ENCODE measurements at places on chromosomes 7 and 10.

- no peak for DNase-seq
Observed at GRCh38 chr10:131227163-131227740, 84.3 kb downstream of the TCERG1L start.

- DNase-seq, result no peak
Observed at GRCh38 chr7:77833136-77833535, 34.6 kb downstream of the PHTF2 start.

GRCh38 chr10:129468187-129468586, 1.1 kb downstream of the MGMT start:
- DNase-seq, result no peak

GRCh38 chr7:147813316-147813715, 777.2 kb upstream of the C7orf33 start:
- DNase-seq, result no peak

DNA sequence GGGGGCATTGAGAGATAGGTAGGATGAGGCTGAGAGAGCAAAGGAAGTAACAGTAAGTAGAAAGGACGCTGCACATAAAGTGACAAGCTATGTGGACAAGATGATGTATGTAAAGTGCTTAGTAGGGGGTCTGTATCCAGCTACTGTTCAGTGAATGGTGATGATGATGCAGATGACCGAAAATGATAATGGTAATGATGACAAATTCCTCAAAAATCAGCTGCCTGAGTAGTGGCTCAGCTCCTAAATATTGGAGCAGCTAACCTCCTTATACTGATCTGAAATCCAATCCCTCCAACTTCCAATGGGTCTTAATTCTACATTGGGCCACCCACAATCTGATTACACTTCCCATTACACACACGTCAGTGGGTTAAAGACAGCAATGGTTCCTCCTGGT, 27.1 kb upstream of the KCNMA1 start:
- DNase-seq, result no peak

DNA sequence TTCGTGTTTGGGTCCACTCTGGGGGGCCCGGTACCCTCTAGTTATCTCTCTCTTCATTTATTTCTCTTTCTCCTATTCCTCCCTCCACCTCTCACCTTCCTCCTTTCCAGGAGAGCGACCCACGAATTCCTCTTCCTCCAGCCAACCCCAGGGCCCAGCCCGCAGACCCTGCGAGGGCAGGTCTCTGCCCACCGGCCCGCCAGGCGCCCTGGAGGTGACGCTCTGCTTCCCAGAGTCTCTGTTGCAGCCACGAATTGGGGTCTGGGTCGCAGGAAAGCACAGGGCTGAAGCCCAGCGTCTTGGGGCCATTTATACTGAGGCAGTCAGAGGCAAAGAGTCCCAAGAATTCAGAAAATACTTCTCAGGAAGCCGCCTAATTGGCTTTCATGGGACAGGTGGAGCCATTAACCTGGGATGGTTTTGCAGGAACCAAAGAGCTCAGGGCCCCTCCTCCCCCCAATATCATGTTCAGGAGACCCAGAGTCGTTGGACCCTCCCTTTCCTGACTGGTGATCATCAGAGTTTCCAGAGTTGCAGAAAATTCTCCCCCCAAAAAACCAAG, 2.7 kb upstream of the EN2 start:
- no peak for DNase-seq

GRCh38 chr7:1340461-1341360, 108.0 kb downstream of the UNCX start:
- no peak for DNase-seq

- DNase-seq, result no peak
Observed at GRCh38 chr10:50511492-50512213, 112.1 kb downstream of the SGMS1 start.

DNA sequence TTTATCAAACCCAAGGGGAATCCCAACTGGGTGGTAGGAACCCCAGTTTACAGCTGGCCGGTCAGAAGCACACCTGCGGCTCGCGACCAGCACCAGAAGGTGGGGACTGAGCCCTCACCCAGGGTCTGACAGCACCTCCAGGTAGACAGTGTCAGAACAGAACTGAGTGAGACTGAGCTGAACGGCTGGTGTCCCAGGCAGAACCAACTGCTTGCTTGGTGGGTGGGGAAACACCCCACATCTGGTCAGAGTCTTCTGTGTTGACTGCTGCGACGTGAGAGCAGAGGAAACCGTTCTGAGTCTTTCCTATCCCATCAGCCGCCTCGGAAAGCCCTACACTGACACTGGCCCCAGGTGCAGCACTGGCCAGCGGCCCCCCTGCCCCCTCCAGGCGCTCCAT, 160.7 kb downstream of the MAD1L1 start:
- no peak for DNase-seq

GRCh38 chr7:94643771-94644545, 12.0 kb downstream of the SGCE start:
- DNase-seq, result no peak

DNA sequence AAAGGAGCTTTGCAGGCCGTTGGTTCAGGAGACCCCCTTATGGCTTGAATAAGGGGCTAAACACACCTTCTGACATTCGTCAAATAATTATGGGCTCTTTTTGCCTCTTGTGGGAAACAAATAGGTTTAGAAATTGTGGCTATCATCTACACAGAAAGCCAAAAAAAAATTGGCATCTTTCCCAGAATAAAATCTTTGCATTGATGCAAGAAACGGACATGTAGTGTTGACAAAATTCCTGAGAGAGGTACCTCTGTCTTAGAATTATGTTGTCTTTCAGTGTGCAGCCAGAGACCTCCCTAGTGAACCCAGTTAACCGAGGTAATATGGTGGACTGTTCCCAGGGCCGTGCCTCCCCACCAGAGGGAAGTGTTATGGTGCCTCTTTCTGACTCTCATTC, 283.9 kb downstream of the SDHAF3 start:
- DNase-seq, result no peak

GRCh38 chr10:9944690-9945089, 1073.0 kb upstream of the CELF2 start:
- DNase-seq, result no peak

DNA sequence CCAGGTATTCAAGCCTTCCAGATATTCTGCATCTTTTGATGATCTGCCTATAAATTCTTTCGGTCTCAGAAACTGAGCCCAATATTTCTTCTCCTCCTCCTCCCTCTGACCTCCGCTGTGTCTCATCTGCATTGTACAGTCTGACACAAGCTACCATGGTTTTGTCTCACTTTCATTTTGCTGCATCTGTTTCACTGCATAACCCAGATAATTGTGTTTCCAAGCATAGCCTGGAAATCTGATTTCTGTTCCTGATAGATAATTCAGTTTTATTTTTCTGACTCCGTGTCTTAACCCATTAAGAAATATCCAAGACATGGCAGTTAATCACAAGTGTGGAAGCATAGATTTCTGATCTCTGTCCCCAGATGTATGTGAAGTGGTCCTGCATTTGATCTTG, 374.2 kb upstream of the SEMA3A start:
- no peak for DNase-seq
